Effector memory CD4-positive, alpha-beta T cell (primary cell): ENCODE measurements at places on chromosomes 4 and X.

DNA sequence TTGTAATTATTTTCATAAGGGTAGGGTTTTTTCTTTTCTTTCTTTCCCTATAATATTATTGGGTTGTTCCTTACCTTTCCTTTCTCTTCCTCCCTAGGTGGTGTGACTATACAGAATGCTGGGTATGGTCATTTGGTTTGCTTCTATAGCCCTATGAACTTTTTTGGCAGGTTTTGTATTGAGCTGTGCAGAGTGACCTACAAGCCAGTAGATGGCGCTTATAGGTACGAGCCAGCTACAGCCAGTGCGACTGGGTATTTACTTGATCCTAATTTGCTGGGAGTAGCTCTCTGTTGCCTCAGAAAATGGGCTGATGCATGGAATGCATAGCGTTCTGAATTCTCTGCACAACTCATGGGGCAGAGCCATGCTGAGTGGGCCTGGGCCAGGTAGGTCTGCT, 423.3 kb downstream of the MAGEE1 start:
- no peak for DNase-seq

- DNase-seq, result no peak
Observed at GRCh38 chrX:153967536-153968224, 3.9 kb downstream of the HCFC1 start.

- DNase-seq, result no peak
Observed at GRCh38 chr4:8355864-8356565, 84.5 kb downstream of the ACOX3 start.

DNA sequence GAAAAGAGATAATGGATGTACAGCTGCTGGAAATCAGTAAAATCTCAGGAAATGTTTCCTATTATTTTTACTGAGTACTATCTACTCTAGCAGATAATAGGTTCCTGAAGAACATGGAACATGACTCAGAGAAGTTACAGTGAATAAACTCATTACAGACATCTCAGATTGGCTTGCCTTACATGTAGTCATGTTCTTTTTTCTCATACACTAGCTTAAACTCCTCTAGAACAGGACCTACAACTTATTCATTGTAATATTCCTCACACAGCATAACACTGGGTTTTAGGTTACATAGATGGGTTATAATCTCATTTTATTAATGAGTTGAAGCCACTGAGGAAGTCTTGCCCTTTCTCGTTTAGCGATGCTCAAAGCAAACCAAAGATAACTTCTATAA, 86.9 kb upstream of the BMP2K start:
- no peak for DNase-seq

DNA sequence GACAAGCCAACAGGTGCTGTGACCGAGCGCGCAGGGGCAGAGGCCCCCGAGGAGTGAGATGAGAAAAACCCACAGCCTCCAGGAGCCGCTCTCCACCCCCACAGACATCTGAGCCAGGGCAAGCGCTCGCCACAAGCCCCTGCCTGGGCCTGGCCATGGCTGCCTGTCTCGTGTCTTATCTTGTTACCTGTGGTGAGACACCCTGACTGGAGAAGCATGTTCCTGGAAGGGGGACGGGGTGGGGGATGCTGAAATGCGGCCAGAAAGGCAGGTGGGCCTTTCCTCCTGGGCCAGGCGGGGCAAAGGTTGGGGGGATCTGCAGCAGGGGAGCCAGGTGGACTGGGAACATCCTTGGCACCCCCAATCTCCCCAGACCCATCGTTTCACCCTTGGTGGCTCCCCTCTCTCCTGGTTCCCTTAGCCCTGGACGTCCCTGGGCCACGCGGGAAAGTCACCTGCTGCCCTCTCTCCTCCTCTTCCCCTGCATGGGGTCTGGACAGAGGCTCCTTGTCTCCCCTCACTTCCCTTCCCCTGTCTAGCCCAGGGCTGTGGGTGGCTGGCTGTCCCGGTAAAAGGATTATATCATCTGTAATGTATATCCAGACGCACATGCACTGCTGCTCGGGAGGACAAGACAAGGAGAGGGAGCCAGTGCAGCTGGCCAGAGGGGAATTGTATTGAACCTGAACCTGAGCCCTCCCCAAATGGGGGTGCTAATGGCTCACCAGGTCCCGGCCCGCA, 8.4 kb upstream of the DUSP9 start:
- no peak for DNase-seq

GRCh38 chrX:48848847-48849246, 13.4 kb upstream of the PCSK1N start:
- no peak for DNase-seq

GRCh38 chr4:23234716-23235115, 542.0 kb downstream of the GBA3 start:
- DNase-seq, result no peak

DNA sequence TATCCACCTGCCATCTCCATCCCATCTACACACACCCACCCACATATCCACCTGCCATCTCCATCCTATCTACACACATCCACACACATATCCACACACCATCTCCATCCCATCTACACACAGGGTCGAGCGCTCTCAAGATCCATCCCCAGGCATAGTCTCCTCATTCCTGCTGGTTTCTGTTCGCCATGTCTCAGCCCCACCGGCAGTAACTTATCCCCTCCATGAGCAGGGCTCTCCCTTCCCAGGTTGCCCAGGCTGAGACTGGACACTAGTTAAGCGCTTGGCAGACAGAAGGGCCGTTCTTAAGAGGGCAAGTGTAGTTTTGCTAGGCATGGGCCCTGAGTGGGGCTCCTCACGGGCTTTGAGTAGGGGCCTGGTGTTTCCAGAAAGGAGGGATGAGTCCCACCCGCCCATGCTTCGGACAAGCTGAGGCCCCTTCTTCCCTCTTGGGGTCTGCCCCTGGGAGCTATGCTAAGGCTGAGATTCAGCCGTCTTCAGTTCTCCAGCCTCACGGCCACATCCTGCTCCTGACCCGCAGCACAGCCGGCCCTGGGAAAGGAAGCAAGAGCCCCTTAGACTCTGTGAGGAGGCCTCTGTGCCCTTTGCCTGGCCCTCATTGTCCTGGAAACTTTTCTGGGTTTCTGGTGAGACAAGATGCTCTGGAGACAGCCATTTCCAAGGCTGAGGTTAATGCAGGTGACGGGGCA, 20.4 kb downstream of the TMEM271 start:
- no peak for DNase-seq

DNA sequence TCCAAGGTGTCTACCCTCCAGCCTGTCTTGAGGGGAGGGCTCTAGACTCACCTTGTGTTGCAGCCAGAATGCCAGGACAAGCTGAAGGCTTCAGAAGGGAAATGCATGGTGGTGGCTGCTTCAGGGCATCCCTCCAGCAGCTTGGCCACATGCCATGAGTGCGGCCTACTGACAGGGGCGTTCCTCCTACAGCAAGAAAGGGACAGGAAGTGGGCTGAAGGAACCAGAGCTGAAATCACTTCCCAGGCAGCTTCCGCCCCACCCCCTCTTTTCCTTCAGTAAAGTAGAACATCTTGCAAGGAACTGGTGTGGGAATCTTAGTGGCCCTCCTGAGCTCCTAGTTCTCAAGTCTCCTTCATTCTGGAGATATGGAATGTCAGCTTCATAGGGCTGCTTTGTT, 167.5 kb upstream of the DGKK start:
- DNase-seq, result no peak

GRCh38 chr4:151324752-151325110, 674 bp downstream of the SH3D19 start:
- no peak for DNase-seq

DNA sequence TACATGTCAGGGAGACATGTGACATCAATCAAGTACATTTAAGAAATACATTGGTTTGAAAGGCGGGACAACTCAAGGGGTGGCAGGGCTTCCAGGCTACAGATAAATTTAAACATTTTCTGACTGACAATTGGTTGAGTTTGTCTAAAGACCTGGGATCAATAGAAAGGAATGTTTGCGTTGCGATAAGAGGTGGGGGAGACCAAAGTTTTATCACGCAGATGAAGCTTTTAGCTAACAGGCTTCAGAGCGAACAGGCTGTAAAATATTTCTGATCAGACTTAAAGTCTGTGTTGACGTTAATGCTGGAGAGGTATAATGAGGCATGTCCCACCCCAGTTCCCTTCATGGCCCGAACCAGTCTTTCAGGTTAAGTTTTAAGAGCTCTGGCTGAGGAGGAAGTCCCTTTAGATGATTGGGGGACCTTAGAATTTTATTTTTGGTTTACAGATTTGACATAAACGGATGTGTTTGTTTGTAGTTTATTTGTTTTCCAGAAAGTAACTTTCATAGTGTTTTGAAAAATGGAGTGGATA, 346.7 kb upstream of the RASGEF1B start:
- DNase-seq, result no peak

DNA sequence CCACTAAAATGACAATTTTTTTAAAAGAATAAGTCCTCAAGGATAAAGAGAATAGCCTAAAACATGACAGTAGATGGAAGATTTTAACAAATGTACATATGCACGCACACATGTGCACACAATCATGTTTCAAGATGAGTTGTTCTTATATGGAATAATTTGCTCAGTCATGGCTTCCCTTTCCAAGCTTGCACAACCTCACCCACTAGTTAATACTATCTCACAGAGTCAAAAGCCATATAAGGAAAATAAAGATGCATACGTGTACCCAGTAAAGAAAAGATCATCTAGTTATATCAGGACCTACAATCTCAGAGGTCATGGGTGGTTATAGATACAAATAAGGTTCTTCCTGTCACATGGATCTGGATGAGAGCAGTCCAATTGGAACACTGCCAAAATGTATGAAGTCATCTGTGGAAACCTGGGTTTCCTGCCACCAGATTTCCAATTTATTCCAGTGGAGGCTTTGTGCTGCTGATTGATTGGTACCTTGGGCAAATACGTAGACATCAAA, 56.1 kb downstream of the FAM13A start:
- DNase-seq, result no peak

- no peak for DNase-seq
Observed at GRCh38 chr4:146190456-146190855, 14.9 kb downstream of the LSM6 start.

DNA sequence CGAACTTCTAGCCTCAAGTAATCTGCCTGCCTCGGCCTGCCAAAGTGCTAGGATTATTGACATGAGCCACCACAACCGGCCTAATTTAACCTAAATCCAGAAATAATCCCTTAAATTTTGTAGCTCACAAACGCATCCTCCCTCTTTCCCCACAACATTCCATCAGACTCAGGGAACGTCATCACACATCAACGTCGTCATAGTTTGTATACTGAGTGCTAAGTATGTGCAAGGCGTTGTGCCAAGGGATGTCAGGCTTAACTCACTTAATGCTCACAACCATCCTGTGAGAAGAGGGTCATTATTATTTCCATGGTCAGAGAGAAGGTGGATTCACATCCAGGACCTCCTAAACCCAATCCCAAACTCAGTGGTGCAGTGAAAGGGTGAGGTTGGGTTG, 9.6 kb upstream of the GSX2 start:
- no peak for DNase-seq

- no peak for DNase-seq
Observed at GRCh38 chr4:107935246-107935645, 3.9 kb downstream of the CYP2U1 start.

GRCh38 chr4:113468165-113469022, 293.1 kb downstream of the CAMK2D start:
- no peak for DNase-seq

DNA sequence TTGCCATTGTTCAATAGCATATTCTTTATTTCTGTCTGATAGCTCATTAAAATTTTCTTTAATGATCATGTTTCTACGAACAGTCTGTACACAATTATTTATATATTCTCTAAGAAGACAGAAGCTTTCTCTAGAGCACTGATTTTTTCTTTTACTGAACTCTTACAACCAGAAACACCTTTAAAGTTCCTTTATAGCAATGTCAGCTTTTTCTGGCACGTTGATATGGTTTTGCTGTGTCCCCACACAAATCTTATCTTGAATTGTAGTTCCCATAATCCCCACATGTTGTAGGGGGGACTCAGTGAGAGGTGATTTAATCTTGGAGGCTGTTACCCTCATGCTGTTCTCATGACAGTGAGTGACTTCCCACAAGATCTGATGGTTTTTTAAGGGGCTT, 299.4 kb downstream of the PPARGC1A start:
- no peak for DNase-seq

DNA sequence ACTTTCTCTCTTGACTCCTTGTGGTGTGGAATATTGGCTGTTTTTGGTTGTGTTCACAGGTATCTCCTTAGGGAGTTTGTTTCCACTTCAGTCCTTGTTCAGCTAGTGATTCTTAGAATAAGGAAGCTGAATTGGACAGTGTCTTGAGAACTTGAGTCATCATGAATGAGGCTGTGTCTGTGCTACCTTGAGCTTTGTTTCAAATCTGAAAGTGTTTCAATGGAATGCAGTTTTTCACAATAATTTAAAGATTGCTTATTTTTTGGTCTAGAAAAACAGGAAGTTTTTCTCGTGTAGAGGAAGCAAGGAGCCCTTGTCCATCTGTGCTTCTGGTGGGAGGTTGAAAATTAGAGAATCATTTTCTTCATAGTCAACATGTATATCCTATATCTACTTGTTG, 76.5 kb downstream of the ZNF518B start:
- DNase-seq, result no peak
